Urinary bladder (tissue), 4 donors: ENCODE measurements at places on chromosomes 3 and 15.

DNA sequence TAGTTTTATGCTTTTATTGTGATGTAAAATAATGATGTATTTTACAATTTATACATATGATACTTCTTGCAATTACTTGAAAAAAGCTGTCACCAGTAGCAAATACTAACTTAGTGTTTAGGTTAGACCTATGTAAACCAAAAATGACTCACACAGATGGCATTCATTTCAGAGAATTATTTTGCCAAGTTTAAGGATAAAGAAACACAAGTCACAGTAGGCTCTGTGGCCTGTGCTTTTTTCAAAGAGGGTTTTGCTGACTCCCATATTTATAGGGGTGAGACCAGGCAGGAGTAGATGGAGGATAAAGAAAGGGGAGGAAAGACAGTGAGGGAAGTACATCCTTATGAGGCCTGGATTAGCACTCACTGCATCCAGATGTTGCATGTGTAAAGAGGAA lies 356.6 kb upstream of the NPAP1 start:
- no peak for DNase-seq

- DNase-seq, result no peak
Measured at GRCh38 chr3:79027593-79027992, 740.2 kb downstream of the ROBO1 start.

- no peak for DNase-seq
Measured at GRCh38 chr3:122676759-122677158, 3.9 kb upstream of the PARP14 start.

DNA sequence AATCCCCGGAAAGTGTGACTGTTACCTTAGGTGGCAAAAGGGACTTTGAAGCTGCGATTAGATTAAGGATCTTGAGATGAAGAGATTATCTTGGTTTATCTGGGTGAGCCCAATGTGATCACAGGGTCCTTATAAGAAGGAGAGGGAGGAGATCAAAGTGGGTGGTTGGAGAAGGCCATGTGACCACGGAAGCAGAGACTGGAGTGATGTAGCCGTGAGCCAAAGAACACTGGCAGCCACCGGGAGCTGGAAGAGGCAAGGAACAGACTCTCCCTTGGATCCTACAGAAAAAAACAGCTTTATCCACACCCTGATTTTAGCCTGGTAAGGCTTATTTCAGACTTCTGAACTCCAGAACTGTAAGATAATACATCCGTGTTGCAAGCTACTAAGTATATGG lies 29.9 kb downstream of the CRABP1 start:
- no peak for DNase-seq

- no peak for DNase-seq
Measured at GRCh38 chr3:182608832-182609231, 184.5 kb upstream of the ATP11B start.

DNA sequence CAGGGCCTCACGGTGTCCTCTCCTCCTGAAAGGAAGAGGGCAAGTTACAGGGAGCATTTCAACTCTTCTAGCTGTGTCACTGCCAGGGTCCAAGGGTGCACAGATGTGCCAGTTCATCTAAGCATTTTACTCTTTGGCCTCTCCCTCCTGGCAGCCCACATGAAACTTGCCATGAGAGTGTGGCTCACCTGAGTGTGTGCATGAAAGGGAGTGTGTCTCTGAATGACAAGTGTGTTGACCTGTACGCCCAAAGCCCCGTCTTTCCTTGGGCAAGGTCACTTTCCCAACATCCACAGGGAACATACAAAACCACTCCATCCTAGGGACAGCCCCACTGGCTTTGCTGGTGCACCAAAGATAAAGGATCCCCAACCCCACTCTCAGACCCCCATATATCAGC lies 280.0 kb downstream of the NTRK3 start:
- DNase-seq, result no peak
